ENCODE measurements at places on chromosomes 5 and 9.

- DNase-seq: no peak
Measured at GRCh38 chr5:143644727-143645126, 167.2 kb upstream of the HMHB1 start.

GRCh38 chr5:71744009-71744790, 25.1 kb downstream of the CARTPT start:
- no peak for DNase-seq

DNA sequence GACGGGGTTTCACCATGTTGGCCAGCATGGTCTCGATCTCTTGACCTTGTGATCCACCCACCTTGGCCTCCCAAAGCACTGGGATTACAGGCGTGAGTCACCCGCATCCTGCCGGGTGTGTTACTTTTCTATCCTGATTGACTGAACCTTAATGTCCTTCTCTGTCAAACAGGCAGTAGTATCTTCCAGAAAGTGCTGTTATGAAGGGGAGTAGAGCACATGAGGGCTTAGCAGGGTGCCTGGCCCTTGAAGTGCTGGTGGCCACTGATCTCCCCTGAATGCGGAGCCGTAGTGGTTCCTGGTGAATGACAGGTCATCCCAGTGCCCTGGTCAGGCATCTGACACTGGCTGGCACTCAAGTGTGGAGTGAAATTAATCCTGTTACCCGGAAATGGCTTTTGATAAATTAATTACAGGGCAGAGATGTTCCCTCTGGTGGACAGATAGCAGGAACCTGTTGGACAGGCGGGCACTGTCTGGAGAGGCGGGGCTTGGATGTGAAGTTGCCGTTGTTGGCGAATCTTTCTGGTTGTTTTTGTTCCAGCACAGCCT, 28.4 kb downstream of the PRRC2B start:
- DNase-seq: no peak

DNA sequence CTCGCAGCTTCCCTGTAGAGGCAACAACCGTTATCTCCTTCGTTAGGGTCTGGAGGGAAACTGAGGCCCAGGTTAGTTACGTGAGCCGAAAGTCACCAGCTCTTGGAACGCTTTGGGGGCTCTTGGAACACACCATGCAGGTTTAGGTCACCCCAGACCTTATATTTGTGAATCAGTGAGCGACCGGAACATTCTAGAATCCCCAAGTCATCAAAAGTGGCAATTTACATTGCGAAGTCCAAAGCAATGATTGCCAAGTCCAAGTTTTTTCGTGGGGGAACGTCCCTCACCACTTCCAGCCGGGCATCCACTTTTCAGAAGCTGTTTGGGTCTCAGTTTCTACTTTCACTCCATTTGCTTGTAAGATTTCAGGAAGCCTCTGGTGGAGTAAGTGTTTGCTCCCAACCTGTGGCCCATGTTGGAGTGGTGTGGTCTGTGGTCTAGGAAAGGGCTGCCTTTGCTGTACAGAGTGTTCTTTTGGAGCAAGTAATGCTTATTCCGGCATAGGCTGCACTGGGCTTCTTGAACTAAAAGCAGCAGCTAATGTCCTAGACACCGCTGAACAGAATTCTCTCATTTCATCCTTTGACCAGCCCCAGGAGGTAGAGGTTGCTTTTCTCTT, 32.8 kb upstream of the SPRY4 start:
- DNase-seq: no peak

- no peak for DNase-seq
Measured at GRCh38 chr9:97525451-97525850, 24.0 kb downstream of the TMOD1 start.

DNA sequence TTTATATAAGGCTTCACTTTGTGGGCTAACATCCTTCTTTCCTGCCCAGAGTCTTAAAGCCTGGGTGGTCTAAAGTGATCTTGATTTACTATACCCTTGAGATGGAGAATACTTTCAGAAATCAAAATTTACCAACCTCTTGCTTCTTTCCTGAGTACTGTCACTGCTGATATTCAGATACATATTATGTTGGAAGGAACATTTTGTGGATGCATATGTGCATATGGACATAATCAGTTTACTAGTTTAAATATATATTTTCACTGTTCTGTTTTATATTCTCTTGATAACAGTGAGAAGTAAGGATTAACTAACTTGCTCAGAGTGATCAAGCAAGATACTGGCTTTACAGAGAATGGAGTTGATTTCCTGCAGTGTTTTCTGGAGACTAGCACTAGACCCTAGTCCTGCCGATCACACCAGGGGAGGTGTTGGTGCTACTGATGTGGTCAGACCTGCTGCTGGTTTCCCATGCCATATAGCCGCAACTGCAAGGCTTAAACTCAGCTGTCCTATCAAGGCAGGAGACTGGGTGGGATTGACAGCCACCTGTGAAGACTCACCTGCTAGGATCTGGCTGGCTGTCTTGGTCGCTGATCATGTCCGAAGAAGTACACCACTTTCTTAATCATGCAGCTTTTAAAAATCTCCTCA, 57.6 kb downstream of the SLF1 start:
- no peak for DNase-seq

- no peak for DNase-seq
Measured at GRCh38 chr5:132230871-132231270, 3.2 kb upstream of the P4HA2 start.

DNA sequence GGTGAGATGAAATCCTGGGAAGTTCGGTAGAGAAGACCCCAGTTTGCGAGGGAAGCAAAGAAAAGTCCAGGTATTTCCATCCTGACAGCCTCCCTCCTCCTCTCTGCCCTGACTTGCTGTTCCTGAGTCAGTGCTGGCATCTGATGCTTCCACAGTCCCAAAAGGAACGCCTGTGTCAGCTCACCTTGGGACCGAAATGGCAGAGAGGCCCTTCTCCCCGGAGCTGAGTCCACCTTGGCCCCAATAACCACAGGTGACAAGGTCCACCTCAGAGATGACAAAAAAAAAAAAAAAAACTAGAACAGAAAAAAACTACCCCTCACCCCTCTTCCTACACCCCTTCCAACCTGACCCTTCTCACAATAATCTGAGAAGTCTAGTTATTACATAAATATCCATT, 31.6 kb downstream of the SLC6A7 start:
- DNase-seq: no peak

DNA sequence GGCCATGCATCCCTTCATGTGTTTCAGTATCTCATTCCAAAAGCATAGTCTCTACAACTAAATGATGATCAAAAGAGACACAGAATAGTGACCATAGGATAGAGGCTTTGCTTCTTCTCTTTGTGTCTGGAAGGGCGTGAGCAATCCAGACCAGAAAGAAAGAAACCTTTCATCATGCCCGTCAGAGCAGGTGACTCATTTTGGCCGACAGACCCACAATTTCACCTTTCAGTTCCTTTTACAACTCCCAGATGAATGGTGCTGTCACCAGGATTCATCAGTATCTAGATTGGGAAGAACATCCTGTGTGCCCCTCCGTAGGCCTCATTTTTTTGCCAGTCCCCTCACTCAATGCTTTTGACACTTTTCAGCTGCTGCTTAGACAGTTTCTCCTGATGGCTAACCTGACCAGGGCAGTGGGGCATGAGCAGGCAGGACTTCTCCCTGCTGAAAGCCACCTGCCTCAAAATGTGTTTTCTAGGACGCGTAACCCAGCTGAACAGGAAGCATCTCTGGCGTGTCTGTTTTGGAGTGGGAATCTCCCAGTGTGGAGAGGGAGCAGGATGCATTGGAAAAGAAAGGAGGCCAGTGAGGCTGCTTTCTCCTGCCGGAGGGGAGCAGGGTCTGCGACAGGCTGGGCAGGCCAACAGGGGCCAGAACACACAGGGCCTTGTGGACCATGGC, 21.2 kb downstream of the ABLIM3 start:
- no peak for DNase-seq

- no peak for DNase-seq
Measured at GRCh38 chr9:78004478-78005229, 27.0 kb downstream of the GNAQ start.

DNA sequence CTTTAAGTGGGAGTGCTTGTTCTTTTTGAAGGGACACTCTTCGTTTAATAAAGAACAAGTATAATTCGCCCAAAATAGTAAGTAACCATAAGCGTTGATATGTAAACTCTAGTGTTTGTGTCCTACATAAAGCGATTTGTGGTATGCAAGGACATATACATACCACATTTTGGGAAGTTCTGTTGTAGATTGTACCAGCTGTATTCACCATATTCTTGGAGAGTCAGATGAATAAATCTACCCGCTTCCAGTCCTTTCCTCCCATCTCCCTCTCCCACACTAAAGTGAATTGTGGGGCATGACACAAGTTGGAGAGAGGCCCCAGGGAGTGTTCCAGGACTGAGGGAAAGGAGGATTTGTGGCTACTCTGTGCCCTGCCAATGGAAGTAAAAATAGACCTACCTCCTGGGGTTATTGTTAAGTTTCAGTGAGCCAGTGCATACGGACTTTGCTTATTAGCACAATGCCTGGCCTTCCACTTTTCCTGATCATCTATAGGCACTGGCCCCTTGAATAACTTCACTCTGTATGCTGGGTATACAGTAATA, 40.6 kb downstream of the ARHGAP26 start:
- DNase-seq: no peak

DNA sequence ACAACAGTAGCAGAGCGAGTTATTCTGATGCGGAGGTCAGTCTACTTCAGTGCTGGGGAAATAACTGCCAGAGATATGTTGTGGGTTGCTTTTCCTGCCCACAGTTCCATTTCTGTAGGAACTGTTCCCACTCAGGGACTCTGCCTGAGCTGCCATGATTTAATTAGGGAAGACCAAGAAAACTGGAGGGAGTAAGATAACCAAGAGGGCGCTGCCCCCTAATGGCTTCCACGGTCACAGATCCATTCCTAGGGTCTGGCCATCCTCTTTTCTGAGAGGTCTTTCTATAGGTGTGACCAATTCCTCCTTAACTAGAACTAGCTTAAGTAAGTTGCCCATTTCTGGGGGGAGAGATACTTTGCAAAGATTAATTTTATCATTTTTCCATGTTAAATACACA, 125.9 kb downstream of the APBA1 start:
- DNase-seq: no peak

GRCh38 chr9:125240649-125240999, 519 bp downstream of the HSPA5 start:
- no peak for DNase-seq

DNA sequence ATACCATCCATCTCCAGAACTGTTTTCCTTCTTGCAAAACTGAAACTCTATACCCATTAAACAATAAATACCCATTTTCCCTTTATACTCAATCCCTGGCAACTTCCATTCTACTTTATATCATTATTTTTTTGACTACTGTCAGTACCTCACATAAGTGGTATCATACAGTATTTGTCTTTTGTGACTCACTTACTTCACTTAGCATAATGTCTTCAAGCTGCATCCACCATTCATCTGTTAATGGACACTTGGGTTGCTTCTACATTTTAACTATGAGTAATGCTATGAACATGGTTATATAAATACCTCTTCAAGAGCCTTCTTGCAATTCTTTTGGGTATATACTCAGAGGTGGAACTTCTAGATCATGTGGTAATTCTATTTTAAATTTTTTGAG, 11.6 kb upstream of the TYRP1 start:
- no peak for DNase-seq

DNA sequence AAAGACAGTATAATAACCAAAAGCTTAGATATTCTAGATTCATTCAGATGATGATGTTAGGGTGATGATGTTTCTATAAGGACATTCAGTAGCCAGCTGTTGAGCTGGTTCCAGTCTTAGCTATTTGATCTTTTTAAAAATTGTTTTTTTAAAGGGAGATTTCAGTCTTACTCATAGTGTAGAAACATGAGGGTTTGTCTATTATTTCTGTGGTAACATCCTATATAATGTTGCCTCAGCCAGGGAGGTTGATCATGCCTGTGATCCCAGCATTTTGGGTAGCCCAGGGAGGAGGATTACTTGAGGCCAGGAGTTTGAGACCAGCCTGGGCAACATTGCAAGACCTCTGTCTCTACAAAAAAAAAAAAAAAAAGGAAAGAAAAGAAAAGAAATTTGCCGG, 167.8 kb downstream of the DOCK2 start:
- no peak for DNase-seq

GRCh38 chr5:76762484-76762883, 46.6 kb downstream of the F2R start:
- no peak for DNase-seq

GRCh38 chr5:113989278-113989912, 372.5 kb upstream of the KCNN2 start:
- no peak for DNase-seq

- DNase-seq: no peak
Measured at GRCh38 chr5:93274291-93274690, 306.7 kb downstream of the NR2F1-AS1 start.

DNA sequence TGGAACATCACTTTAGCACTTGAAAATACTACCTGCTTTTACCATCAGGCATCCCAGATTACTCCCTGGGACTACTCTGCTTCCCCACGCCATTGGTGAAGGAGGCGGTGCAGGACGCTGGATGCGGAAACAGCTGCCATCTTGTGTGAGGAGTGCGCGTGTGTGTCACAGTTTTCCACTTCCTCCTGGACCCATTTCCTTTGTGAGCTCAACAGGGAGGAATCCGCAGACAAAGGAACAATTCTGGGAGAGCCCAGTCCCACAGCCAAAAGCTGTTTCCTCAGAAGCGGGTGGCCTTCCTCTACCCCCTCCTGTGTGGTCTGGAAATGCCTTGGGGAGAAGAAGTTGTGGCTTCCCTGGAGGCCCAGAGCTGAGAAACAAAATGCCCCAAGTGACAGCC, 16.8 kb downstream of the AFAP1L1 start:
- DNase-seq: no peak

All from C1 segment of cervical spinal cord (tissue), 14 donors.